ENCODE measurements at places on chromosomes 6 and 20.

DNA sequence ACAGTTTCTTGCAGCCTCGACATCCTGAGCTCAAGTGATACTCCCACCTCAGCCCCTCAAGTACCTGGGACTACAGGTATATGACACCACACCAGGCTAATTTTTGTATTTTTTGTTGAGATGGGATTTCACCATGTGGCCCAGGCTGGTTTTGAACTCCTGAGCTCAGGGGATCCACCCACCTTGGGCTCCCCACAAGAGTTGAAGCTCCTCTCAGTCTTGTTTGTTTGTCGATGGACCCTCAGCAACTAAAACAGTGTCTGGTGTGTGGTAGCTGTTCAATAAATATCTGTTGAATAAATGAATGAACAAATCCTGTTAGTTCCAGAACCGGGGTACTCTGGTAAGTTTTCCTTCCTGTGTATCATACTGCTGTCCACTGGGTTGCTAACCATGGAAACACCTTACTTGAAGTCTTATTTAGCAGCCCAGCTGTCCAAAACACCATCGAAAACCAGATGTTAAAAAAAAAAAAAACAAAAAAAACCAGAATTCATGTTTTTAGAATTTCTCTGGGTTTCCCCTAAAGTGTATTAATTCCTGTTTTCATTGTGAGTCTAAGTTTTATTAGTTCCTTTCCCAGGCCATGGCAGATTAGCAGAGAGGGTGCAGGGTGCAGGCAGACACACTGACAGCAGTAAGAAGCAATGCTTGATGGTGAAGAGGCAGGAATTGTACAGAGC, 7.8 kb upstream of the EZR start:
- no peak for DNase-seq

- no peak for DNase-seq
Observed at GRCh38 chr20:32442630-32443373, 84.7 kb downstream of the ASXL1 start.

DNA sequence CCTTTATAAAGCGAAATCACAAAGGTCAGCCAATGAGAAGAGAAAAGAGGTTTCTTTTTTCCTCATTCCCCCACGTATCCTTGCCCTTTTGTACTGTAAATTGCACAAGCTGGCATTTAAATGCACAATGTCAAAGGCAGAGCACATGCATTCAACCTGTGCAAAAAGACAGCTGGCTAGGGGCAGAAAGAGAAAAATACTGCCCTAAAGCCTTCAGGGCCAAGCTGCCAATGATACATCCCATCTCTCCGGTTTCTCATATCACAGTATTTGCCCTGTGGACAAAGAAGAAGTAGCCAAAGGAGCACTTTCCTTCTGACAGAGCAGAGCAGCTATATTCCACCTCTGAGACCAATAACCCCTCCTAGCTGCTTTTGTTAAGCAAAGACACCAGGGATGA, 219.2 kb downstream of the TRDN start:
- no peak for DNase-seq

GRCh38 chr6:90787446-90787845, 200.6 kb upstream of the MAP3K7 start:
- DNase-seq, result no peak

DNA sequence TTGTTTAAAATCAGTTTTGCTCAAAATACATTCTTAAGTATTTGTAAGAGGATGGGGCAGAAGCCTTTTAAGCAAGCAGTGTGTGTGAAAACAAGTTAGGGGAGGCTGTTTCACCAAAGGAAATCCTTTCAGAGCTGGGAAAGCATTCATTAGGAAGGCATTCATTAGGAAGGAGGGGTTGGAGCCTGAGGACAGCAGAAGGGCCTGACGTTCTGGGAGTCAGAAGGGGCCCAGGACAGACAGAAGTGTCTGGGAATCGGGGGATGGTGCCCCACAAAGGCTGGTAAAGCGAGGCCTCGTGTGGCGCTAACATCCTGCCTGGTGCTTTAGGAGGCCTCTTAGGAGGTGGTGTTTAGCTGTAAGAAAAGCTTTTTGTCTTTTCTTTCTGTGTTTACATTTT, 80.6 kb upstream of the NXT1 start:
- no peak for DNase-seq

DNA sequence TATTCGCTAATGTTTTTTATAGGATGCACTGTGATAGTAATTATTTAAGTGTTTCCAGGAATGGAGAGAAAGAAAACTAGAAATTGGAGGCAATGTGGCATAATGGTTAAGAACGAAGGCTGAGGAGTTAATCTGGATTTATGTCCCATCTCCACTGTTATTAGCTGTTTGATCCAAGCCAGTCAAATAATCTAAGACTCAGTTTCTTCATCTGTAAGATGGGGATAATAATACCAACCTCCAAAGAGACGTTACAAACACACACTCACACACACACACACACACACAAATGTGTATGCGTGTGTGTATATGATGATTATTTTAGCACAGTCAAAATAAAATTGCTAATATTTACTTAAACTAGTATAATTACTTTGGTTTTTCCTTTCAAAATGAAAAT, 36.9 kb upstream of the TPD52L1 start:
- DNase-seq, result no peak

GRCh38 chr6:53244958-53245357, 96.3 kb upstream of the GCM1 start:
- no peak for DNase-seq

DNA sequence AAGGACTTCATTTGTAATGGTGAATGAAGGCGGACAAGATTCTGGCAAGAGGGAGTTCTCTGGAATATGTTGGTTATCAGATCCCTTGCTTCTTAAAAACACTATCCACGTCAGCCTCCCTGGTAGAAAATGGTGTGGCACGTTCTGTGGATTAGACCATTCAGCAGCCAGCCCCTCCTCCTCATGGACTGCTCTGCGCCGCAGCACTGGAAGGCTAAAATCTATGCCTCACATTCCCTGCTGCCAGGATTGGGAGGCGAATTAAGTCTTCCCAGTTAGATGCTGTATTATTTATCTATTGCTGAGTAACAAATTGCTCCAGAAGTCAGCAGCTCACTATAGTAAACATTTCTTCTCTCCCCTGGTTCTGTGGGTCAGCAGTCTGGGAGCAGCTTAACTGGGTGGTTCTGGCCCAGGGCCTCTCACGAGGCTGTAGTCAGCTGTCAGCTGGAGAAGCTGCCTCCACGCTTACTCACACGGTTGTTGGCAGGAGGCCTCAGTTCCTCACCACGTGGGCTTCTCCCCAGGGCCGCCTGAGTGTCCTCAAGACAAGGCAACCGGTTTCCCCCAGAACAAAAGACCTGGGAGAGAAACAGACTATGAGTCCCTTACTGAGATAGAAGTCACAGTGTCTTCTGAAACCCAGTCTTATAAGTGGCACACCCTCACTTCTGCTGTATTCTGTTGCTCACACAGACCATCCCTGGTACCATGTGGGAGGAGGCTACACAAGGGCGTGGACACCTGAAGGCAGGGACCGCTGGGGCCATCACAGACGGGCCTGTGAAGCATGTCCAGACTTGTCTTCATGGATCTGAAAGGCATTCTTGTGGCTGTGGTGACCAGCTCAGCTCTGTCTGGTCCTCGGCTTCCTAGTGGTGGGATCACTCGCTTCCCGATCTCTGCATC, 101.0 kb downstream of the NRN1 start:
- peak; percentile 91 for DNase-seq

DNA sequence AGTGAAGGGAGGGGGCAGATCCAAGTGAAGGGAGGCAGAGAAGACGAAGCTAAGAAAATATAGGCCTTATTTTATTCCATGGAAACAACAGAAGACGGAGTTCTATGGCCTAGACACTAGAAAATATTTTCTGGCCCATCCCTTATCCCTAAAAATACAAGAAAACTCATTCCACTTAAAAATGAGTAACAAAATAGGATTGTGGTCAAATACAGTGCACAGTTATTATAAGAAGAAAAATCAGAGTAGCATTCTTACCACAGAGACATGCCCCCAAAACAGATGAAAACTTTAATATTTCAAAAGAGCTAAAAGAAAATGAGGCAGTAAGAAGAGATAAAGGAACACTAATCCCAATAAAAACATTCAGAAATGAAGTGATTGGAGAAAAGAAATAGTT, 202.9 kb downstream of the GMPR start:
- DNase-seq, result no peak

DNA sequence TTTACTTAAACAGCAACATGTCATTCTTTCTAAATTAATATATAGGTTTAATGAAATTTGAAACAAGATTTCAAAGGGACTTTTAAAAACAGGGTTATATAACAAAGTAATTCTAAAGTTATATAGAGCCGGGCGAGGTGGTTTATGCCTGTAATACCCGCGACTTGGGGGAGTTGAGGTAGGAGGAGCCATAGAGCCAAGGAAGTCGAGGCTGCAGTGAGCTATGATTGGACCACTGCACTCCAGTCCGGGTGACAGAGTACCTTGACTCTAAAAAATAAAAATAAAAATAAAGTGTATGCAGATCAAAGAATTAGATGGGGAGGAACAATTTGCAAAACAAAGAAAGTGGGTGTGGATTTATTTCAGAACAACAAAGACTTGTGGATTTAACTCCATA, 151.1 kb upstream of the GLP1R start:
- no peak for DNase-seq

- DNase-seq, result no peak
Observed at GRCh38 chr6:112522587-112522986, 175.5 kb downstream of the RFPL4B start.

GRCh38 chr20:18272451-18272850, 15.9 kb upstream of the ZNF133 start:
- no peak for DNase-seq

- no peak for DNase-seq
Observed at GRCh38 chr6:87683890-87684289, 18.1 kb downstream of the AKIRIN2 start.
